ENCODE measurements at places on chromosomes 6 and 20.

GRCh38 chr6:170134031-170134470 lies 156.8 kb downstream of the DLL1 start:
- no peak for DNase-seq

DNA sequence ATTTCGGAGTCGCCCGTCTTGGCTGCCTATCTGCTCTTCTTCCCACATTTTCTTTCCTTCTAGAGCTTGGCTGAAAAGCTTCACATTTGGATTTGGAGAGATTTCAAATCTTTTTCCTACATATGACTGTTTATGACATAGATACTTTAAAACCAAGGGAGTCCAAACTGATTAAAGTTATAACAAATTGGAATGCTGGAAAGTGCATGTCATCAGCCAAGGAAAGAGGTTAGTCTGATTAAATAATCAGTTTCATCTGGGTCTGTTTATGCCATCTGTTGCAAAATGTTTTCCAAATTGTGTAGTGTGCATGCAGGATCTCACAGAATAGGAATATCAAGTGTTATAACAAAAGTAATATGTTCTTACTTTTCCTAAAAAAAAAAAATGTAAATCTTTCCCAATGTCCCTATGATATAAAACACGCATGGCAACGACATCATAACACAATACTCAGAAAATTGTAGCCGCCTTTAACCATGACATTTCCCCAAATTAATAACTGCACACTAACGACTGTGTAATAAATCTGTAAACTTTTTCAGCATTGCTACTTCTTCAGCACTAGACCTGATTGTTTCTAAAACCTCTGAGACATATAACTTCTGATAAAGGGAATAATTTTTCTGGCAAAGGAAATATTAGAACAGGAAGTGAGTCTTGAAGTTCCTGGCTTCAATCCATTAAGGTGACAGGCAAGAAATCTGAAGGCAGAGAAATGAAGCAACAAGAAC lies 230.2 kb upstream of the FOXQ1 start:
- DNase-seq, result no peak

DNA sequence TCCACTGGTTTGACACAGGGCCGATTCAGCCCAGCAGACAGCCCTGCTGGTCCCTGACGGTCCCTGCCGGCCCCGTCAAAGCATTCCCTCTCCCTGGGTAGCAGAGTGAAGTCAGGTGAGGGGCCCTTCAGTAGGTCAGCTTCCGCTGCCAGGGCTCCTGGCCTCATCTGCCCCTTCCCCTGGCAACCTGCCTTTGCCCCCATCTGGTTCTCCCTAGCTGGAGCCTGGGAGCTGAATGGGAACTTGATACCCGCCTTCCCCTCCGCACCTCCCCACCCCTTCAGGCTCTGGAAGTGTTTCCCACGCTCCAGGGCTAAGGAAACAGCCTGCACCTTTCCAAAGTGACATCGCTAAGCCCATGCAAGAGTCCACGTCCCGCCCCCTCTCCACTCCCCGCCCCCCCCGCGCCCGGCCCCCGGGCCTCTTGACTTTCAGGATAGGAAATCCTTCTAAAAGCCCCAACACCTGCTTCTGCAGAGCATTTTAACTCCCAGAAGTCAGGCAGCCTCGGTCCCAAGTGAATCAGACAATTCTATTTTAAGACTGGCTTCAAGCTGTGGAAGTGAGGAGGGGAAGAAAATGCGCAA lies 53.3 kb downstream of the ISM1 start:
- DNase-seq, result peak; percentile 98

DNA sequence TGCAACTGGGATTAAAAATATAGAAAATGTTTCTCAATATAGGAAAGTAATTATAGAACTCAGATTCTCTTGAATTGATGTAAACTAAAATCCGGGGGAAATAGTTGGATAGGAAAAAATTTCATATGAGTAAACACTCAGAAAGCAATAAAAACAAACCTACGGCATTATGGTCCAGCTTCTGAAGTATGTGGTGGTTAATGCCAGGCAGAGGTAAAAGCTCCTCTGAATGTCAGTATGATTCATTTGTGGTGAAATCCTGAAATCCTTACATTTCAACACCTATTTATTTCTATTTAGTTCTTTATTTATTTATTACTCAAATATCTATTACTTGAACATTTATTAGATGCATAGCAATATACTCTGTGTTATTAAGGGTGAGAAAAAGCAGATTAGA lies 145.1 kb downstream of the RIMS1 start:
- no peak for DNase-seq

GRCh38 chr6:134145786-134146185 lies 93.4 kb upstream of the SLC2A12 start:
- DNase-seq, result no peak
